Stimulated activated CD4-positive, alpha-beta T cell treated with anti-CD3 and anti-CD28 coated beads, Interleukin-1b, Interleukin-23, amount 100 ng/mL, for 4 hours (primary cell): ENCODE measurements at places on chromosomes 7 and 10.

- DNase-seq: no peak
These were observed 740.5 kb downstream of the REEP3 start for GRCh38 chr10:64261676-64262075.

DNA sequence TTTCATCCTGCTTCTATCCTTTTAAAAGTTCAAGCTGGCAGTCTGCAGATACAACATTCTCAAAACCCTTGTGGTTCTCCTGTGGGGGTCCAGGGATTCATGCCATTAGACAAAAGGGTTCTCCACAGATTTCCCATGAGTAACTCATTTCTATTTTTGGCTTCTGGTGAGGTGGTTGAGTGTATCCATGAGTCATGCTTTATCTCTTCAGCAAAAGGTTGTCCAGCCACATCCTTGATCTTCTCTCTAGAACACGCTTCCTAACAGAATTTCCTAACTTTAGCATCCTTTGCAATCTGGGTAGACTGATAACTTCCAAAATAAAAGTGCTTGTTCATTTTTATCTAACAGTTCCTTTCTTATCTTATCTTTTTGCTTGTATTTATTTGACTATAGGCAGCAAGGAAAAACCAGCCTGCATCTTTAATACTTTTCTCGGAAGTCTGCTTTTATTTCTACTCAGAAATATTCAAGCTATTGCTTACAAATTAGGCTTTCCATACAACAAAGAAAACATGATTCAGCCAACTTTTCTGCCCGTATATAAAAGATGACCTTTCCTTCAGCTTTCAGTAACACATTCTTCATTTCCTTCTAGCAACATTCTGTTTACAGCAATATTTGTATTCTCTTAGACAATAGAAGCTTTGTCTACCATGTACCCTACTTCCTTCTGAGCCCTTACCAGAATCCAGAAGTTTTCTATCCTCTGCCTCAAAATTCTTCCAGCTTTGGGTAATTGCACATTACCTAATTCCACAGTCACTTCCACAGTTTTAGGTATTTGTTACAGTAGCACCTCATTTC, 79.3 kb upstream of the IL6 start:
- no peak for DNase-seq

DNA sequence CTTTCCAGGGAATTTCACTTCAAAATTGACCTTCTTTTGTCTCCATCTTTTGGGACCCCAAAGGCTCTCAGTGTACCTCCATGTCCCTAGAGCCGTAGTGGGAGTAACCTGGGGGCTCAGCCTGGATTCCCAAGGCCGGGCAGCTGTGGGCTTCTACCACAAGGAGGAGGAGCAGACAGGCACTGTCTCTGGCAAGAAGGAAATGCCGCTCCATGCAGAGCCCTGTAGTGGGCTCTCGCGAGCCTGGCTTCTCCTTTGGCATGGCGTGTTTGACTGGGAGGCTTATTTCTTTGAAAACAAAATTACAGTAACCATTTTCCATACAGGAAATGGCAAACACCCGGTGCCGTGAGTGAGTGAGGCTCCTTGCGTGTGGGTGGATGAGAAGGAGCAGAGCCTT, 76.8 kb upstream of the FAM180A start:
- DNase-seq: no peak

- DNase-seq: no peak
These were observed 91.3 kb upstream of the FAM171A1 start for GRCh38 chr10:15462253-15462897.

GRCh38 chr7:100093054-100093453, 4.3 kb downstream of the COPS6 start:
- DNase-seq: no peak

DNA sequence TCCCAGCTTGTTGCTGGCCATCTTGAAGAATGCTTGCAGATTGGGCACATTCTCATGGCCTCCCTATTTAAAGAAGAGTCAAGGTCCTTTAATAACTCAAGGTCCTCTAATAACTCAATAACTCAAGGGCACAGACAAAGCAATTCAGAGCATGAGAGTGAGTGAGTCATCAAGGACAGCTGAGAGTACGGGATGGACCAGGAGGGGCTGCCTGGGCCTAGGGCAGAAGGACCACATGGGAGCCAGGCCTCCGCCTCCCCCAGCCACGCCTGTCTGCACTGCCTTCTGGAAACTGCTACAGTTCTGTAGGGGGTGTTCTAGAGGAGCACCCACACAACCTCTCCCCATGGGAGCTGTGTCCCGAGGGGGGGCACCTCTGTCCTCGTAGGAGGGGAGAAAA, 48.9 kb downstream of the ZNF503 start:
- no peak for DNase-seq

DNA sequence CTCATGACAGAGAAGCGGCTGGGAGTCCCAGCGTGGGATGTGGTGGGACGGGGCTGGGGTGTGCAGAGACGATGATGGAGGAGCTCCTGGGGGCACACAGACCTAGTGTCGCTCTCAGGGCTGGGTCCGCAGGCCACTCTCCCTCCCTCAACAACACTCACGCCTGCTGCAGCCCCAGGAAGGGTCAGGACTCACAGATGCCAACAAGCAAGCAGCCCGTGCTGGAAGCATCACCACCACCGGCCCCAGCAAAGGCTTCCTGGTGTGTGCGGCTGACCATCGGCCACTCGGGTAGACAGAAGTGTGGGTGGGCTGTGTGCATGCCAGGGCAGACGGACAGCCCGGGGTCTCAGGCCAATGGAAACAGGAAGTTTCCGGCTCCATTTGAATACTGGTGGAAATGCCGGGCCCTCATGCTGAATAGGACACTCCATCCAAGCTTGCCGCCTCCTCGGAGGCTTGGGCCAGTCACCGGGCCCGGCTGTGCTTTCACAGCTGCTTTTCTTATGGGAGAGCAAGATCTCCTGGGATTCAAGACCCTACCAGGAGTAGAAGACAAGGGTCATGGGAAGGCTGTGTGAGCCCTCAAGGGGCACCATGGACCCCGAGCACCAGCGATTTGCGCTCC, 178.1 kb downstream of the ELFN1 start:
- no peak for DNase-seq

GRCh38 chr10:58173391-58173790, 94.3 kb downstream of the IPMK start:
- DNase-seq: no peak

GRCh38 chr7:116986611-116987565, 33.6 kb downstream of the ST7 start:
- DNase-seq: no peak

DNA sequence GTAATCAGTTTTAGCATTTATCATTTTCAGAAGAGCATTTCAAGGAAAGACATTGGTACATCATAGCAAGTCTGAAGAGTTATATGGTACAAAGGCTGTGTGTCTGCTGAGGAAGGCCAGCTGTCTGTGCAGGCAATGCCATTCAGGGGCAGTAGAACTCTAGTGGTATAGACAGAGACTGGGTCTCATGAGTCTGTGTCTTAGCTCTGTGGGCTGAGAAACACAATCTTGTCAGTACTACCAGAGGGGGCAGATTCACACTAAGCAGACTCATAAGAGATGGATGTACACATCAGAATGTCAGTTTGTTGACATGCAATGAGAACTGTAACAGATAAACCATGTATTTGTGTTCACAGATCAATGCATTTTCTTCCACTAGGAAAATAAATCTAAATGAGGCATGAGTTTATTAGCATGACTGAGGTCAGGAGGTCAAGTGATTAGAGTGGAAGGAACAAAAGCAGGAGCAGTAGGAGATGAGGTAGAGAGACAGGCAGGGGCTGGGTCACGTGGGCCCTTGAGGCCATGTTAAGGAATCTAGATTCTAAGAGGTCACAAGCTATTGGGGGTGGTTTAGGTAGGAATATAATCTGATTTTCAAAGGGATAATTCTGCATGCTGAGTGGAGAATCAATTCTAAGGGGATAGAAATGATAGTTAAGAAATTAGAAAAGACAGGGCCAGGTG, 7.5 kb upstream of the GGCT start:
- no peak for DNase-seq

GRCh38 chr7:129952653-129953560, at the start of gene UBE2H:
TSS of gene UBE2H (minus strand) at chr7:129952960. CDS start at chr7:129952555, 405 bp downstream.
- peak; percentile 92 for DNase-seq

GRCh38 chr7:112951070-112951469, 135.6 kb downstream of the GPR85 start:
- DNase-seq: no peak

- no peak for DNase-seq
These were observed 82.9 kb downstream of the GALNT11 start for GRCh38 chr7:152108359-152108758.

DNA sequence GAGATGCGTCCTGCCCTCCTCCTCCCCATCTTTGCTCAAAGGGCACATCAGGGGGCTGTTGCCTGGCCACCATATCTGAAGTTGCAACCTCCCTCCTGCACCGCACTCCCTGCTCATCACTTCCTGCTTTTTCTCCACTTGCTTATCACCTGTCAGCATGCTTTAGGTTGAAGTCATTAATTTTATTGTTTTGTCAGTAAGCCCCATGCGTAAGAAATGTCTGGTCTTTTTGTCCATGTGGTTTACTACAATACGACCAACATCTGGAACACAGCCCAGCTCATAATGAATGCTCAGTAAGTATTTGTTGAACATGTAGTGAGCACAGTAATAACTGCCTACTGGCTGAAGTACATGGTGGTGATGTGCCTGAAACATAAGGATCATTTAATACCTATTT, 71.6 kb upstream of the GJD4 start:
- no peak for DNase-seq

GRCh38 chr7:104534149-104534548, 205.7 kb downstream of the LHFPL3 start:
- no peak for DNase-seq

DNA sequence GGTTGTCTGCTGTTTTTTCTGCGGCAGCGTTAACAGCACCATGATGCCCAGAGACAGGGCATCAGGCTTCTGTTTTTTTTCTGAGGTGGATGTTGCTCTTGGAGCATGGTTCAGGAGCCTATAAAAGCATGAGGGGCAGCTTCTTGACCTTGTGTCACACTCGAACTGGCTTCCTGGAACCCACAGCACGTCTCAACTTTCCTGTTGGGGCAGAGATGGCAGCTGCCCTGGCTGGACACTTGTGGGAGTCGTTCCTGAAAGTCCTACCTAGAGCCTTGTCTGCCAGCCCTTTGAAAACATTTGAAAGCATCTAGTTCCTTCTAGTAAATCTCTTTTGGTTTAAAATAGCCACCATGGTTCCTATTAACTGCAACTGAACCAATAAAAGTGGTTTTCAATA, 28.9 kb upstream of the PRKAG2 start:
- DNase-seq: no peak

DNA sequence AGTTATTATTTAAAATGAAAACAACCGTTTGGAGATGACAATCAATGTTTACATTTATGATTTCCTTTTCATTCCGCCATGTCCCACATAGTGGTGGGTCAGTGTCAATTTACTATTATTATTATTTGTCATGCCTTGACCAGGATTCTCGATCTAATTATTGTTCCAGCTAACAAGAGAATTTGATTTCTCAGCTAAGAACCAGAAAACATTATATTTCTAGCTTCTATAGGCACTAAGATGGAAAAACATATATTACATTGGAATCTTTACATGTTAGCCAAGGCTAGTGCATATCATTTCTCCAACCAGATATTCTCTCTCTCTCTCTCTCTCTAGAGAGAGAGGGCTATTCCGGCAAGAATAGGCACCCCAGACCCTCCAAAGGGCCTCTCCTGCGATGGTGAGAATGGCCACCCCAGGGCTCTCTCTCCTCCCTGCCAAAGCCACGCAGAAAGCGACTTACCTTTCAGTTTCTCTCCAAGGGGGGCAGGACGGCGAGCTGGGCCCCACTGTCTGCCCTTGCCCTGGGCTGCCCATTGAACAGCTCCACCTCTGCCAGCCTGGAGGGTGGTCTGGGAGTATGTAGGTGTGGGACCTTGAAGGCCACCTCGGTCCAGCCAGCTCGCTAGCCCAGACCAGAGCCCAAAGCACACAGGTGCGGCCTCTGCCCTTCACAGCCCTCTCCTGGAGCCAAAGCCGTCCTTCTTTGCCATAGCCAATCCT, 2.4 kb downstream of the HOXA3 start:
- no peak for DNase-seq

DNA sequence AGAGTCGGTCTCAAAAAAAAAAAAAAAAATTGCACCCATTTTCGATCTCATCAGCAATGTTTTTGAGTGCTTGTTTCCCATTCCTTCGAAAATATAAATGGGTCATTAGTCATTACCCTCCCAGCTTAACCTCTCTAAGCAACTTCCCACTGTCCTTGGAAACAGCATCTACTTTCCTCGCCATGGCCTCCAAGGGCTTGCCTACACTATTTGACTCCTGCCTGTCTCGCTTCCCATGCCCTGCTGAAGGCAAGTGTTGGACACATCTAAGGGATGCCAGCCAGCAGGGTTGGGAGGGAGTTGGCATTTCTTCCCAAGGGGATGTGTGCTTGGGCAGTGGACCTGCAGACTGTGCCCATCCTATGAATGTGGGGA, 12.7 kb upstream of the RHBDD2 start:
- DNase-seq: no peak

GRCh38 chr10:130231251-130231741, 95.1 kb downstream of the GLRX3 start:
- DNase-seq: no peak

DNA sequence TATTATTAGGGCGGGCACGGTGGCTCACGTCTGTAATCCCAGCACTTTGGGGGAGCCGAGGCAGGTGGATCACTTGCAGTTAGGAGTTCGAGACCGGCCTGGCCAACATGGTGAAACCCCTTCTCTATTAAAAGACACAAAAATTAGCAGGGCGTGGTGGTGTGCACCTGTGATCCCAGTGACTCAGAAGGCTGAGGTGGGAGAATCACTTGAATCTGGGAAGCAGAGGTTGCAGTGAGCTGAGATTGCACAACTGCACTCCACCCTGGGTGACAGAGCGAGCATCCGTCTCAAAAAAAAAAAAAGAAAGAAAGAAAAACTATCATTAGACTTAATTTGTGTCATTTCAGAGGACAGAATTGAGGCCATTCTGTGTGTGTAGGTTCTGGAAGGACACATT, 752.7 kb upstream of the GALNT17 start:
- DNase-seq: no peak

GRCh38 chr7:16670021-16670420, 24.0 kb downstream of the BZW2 start:
- DNase-seq: no peak

DNA sequence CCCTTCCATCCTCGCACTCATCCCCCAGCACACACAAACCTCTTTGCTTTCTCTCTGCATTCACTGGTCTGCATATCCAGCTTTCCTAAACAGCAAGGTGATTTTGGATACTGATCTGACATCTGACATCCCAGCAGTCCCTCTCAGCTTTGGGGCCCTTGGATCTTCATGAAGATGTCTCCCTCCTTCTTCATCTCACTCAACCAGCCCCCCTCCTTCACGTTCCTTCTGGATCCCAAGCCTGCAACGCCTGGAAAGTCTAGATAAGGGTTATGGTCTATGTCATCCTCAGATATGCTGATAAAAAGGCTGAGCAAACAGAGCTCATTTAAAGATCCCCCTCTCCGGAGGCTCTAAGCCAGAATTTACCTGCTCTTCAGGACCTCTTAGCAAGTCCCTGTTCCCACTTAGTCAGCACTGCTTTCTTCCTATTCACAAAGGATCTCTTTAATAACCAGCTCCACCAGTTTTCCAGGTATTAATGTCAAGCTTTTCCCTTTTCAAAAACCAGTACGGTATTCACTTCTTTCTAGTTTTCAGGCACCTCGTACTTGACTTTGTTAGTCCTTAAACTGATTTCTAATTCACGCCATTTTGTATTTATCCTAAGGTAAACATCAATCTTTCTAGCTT, 38.9 kb downstream of the CREB3L2 start:
- DNase-seq: no peak

- DNase-seq: no peak
These were observed 126.6 kb downstream of the TMEM178B start for GRCh38 chr7:141200191-141201108.
